AG04450 (cell line): ENCODE measurements at places on chromosomes 16 and 17. TPM values are rescaled to one million over a fixed set of nuclear protein-coding genes. Genes with fewer than 3 reads are reported as not detected.

GRCh38 chr17:49783071-49783715 is 5.3 kb upstream of the KAT7 start:
- no peak for DNase-seq

Gene TEKT1
- not detected in 2 replicates for polyA plus RNA-seq

Gene FOXN1
- not detected in 2 replicates for polyA plus RNA-seq

DNA sequence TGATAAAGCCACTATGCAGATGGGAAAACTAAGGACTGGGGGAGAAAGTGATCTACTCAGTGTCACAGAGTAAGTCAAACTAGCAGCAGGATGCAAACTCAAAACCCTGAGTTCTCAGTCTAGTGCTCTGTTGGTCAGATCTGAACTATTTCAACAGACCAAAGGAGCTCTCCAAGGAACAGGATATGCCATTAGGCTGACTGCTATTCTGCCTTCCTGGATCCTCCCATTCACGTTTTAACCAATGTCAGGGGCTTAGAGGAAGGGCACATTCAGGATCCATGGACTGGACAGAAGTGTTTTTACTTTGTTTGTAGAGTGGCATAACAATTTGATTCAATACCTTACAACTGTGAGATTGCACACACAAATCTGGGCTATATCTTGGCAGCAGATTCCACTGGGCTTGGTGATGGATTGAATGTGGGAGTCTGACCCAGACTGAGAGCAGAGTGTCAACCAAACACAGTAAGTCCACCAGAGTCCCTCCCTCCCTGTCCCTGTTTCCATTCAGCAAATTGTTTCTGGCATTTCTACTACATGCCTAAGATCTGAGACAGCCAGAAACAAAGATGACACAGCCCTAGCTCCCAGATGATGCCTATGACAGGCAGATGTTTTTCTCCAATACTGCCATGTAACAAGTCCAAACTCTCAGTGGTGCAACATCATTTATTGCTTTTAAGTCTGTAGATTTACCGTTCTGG is 337.8 kb upstream of the CDH5 start:
- DNase-seq, result peak; percentile 42
